ENCODE measurements at places on chromosomes 6 and 20.

DNA sequence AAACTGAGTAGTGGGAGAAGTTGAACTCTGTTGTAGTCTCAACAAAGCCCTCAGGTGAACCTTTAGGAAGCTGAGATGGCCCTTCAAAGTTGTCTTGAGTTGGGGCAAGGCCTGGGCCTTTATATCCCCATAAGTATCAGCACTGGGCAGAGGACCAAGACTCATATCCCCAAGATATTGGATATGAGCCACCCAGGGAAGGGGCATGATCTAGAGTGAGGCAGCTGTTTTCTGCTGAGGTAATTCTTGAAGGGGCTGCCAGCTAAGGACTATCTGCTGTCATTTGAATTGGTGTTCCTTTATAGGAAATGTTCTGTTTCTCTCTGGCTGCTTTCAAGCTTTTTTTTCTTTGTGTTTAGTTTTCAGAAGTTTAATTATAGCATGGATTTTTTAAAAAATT, 140.7 kb upstream of the FLRT3 start:
- DNase-seq, result no peak

DNA sequence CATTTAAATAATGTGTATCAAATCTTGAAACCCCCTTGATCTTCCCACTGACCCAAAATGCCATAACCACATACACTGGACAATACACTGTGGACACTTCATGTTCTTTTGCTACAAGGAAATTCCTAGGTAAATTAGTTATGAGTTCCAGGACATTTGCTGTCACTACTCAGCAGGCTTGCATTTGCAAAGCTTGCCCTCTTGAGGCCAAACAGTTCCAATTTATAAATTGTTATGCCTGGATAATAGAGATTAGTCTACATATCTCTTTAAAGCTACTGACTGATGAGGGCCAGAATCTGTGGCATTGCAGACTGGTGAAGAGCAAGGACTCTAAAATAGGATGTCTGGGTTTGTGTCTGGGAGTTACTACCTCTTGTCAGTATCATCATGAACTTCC, 17.4 kb upstream of the RAB32 start:
- DNase-seq, result no peak

DNA sequence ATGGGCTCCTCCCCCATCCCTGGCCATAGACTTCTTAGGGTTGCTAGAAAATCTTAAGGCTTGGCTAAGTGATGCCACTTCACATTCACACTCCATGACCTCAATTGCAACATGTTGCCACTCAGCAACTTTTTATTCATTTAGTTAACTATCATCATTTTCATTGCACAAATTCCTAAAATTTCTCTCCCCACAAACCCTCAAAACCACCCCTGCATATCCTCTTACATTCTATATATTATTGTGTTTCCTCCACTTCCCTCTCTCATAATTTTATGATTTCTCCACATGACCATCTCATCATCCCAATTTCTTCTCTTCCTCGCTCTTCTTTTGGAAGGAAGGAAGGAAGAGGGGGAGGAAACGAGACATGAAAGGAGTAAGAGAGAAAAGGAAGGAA, 436.0 kb downstream of the HACE1 start:
- DNase-seq, result no peak

DNA sequence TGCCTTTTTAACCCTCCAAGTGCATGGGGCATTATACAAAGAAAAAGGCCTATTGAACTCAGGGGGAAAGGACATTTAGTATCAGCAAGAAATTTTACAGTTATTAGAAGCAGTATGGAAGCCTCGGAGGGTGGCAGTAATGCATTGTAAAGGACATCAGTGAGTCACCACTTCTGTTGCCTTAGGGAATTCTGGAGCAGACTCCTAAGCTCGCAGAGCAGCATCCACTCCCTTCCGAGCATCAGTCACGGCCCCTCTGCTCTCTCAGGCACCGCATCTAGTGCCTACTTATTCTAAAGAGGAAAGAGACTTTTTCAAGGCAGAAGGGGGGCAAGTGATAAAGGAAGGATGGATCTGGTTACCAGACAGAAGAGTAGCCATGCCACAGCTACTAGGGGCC, 296.5 kb downstream of the RNGTT start:
- DNase-seq, result no peak

DNA sequence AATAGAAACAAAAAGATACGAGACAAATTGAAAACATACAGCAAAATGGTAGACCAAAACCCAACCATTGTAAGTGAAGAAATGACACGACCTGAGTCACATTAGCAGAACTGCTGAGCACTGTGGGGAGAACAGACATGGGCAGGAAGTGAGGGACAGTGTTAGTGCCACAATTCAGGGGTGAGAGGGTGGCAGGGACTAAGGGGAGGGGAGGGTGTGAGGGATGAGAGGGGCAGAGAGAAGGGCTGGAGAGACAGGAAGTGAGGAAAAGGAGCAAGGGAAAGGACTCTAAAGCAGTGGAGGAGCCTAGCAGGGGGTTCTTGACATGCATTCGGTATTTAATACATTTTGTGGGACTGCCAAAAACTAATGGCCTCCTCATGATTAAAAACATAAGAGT, 45.0 kb upstream of the TRIM26 start:
- DNase-seq, result peak; percentile 20

- DNase-seq, result no peak
Observed at GRCh38 chr6:3899970-3900439, 50.8 kb downstream of the FAM50B start.

GRCh38 chr6:62150048-62150663, 135.9 kb downstream of the KHDRBS2 start:
- DNase-seq, result peak; percentile 5

DNA sequence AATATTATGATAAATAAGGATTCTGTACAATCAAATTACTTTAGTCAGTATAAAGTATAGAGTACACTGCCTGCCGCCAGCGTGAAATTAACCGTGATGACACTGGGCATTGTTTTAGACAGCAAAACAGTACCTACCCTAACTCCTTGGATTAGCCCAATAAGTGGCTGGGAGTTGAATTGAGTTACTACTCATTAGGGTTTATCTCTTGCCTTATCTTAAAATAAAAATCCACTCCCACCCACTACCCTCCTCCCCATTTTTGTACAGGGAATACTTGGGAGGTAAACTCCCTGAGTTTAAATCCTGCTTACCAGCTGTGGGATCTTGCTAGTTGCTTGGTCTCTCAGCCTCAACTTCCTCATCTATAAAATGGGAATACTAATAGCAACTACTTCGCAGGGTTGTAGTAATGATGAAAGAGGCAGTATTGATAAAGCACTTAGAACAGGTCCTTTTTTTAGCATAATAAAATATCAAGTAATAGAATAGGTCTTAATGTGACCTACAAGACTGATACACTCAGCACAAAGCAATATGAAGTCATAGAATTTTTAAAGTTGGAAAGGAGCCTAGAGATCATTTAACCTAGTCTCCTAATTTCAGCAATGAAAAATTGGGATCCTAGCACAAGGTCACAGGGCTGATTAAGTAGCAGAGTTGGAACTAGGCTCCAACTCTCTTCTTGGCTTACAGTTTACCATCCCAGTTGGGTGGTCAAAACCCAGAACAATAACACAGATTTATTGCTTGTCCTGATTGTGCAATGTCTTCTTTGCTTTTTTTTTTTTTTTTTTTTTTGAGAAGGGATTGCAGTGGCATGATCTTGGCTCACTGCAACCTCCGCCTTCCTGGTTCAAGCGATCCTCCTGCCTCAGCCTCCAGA, 23.8 kb downstream of the PHACTR2 start:
- DNase-seq, result no peak

DNA sequence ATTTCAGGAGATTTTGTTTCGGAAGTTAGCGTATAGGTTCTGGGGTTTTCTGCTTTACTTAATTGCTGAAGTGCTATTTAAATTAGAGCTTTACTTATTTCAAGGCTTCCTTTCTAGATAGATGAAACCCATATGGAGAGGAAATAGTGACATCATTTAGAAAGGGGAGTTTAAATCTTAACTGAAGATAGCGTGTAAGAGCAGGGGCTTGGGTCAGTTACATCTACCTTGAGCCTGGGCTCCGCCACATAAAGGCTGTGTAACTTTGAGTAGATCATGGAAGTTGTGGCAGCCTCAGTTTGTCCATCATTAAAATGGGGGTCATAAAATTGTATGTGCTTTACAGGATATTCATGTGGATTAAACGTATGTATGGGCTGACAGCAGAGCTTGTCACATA, 4.7 kb downstream of the CDS2 start:
- DNase-seq, result no peak

All from stimulated activated naive CD8-positive, alpha-beta T cell treated with anti-CD3 and anti-CD28 coated beads, Interleukin-15, Interleukin-2, amounts not matched to agents 100 U/mL and 50 U/mL, for 24 hours (primary cell).